Colonic mucosa (tissue), 4 donors: ENCODE measurements at places on chromosomes 5 and 9. TPM values are rescaled to one million over a fixed set of nuclear protein-coding genes. Genes with fewer than 3 reads are reported as not detected.
A peak's percentile ranks its signal among the peaks of the same experiment; 100 is the strongest.

The GAS1 gene
- total RNA-seq, result 0.74 TPM

The PCA3 gene
- total RNA-seq, result not detected

The SPTLC1 gene
- 83.8 TPM for total RNA-seq

The ITGA2 gene
- 19.7 TPM for total RNA-seq

The SKP1 gene
- 272 TPM for total RNA-seq

The PCDHGA11 gene
- total RNA-seq, result 1.3 TPM

The ANKRD34B gene
- not detected for total RNA-seq

The FOXD4L6 gene
- total RNA-seq, result not detected

GRCh38 chr5:115985802-115986757 lies 23.8 kb downstream of the LVRN start:
- DNase-seq, result no peak
- H3K36me3 ChIP-seq, result no peaks in the 10 kb centered on the region
- H3K4me1 ChIP-seq, result no peaks in the 10 kb centered on the region
- H3K27me3 ChIP-seq, result no peaks in the 10 kb centered on the region
- H3K27ac ChIP-seq, result no peak overlapping the region
- no peak overlapping the region for H3K4me3 ChIP-seq

- DNase-seq, result no peak
- H3K36me3 ChIP-seq, result no peaks in the 10 kb centered on the region
- no peaks in the 10 kb centered on the region for H3K4me1 ChIP-seq
- no peak overlapping the region for H3K4me3 ChIP-seq
Measured at GRCh38 chr9:120965344-120966012, 38.9 kb upstream of the TRAF1 start.

DNA sequence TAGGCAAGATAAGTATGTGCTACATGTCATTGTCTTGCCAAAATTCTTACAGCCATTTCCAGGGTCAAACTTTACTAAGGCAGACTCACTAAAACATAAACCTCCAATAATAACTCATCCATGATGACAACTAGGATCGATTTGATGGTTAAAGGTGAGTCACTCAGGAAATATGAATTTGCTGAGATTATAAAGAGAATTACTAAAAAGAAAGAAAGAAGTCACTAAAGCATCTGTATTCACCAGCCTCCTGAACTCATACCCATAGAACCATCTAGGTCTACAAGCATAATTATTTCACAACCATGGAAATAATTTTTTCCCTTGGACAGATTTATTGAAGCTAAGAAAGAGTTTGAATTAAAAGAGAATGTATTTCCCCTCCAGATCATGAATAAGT lies 258.6 kb downstream of the TLE1 start:
- H3K27ac ChIP-seq, result no peak overlapping the region
- no peaks in the 10 kb centered on the region for H3K36me3 ChIP-seq
- no peaks in the 10 kb centered on the region for H3K27me3 ChIP-seq

DNA sequence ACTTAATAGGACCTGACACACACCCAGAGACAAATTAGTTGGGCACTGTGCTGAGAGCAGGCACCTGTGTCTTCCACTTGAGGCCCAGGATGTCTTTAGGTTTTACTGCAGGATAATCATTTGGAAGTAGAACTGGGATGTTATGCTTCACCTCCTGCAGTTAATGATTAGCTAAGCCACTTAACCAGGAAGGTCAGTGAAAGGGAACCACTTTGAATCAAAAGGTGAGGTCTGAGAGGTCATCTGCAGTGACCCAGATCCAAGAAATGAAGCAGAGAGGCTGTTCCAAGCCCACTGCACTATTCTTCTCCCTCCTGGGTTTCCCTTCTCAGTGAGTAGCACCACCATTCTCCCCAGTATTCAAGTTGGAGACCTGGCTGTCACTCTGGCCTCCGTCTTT lies 110.5 kb downstream of the SNX18 start:
- no peak for DNase-seq
- H3K27me3 ChIP-seq, result no peaks in the 10 kb centered on the region
- H3K4me3 ChIP-seq, result no peak overlapping the region
- no peaks in the 10 kb centered on the region for H3K4me1 ChIP-seq

DNA sequence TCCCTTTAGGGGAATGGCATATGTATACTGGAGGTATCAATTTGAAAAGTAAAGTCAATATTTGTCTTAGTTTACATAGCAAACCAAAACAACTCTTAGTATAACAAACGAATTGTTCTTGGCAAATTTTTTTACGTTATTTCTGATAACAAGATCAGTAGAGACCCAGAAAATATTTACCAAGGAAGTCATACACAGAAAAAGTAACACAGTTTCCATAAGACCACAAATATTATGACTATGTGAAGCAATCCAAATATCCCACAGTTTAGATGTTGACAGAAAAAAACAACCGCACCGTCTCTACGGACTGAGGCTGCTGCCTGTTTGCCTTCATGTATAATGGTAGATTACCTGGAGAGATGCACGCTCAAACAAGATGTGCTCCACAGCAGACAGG lies 46.5 kb upstream of the DAPK1 start:
- no peak overlapping the region for H3K27ac ChIP-seq
- H3K4me3 ChIP-seq, result no peak overlapping the region
- H3K36me3 ChIP-seq, result no peaks in the 10 kb centered on the region

DNA sequence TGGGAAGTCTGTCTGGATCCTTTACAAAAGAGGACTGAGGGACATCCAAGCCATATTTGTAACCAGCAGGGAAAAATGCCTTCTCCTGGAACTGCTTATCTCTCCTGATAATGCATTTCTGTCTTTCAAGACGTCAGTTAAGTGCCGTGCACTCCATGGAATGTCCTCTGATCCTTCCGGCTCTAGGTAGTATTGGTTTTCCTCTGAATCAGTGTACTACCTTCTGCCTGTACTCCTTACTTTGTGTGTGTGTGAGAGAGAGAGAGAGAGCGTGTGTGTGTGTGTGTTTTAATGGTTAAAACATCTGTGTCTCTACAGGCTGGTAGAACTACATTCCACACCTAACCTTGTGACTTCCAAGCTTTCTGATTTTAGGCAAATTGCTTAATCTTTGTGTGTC lies 89.9 kb downstream of the PIP5K1B start:
- no peaks in the 10 kb centered on the region for H3K4me1 ChIP-seq
- H3K27ac ChIP-seq, result no peak overlapping the region
- no peaks in the 10 kb centered on the region for H3K27me3 ChIP-seq
- no peak overlapping the region for H3K4me3 ChIP-seq

GRCh38 chr9:120730654-120731514 lies 16.6 kb upstream of the MEGF9 start:
- H3K36me3 ChIP-seq, result no peaks in the 10 kb centered on the region
- no peak overlapping the region for H3K4me3 ChIP-seq
- no peak overlapping the region for H3K27ac ChIP-seq
- DNase-seq, result no peak
- H3K4me1 ChIP-seq, result no peaks in the 10 kb centered on the region

GRCh38 chr5:18792145-18792544 lies 1157.9 kb downstream of the TAF11L14 start:
- H3K36me3 ChIP-seq, result no peaks in the 10 kb centered on the region
- H3K4me1 ChIP-seq, result no peaks in the 10 kb centered on the region
- DNase-seq, result no peak
- H3K4me3 ChIP-seq, result no peak overlapping the region
- no peak overlapping the region for H3K27ac ChIP-seq
- H3K27me3 ChIP-seq, result no peaks in the 10 kb centered on the region

- no peak overlapping the region for H3K4me3 ChIP-seq
- H3K27me3 ChIP-seq, result no peaks in the 10 kb centered on the region
- H3K4me1 ChIP-seq, result no peaks in the 10 kb centered on the region
- H3K27ac ChIP-seq, result no peak overlapping the region
- peak; percentile 28 for DNase-seq
- no peaks in the 10 kb centered on the region for H3K36me3 ChIP-seq
Measured at GRCh38 chr5:123545506-123545905, 33.5 kb downstream of the CSNK1G3 start.

GRCh38 chr9:98530275-98530674 lies 178.5 kb downstream of the GABBR2 start:
- no peak overlapping the region for H3K27ac ChIP-seq
- H3K4me1 ChIP-seq, result no peaks in the 10 kb centered on the region
- no peak for DNase-seq
